ENCODE measurements at places on chromosomes 13 and 19. TPM values are rescaled to one million over a fixed set of nuclear protein-coding genes. Genes with fewer than 3 reads are reported as not detected.

GRCh38 chr19:1284293-1284978 lies 1.2 kb upstream of the EFNA2 start:
- DNase-seq = no peak

- no peak for DNase-seq
Observed at GRCh38 chr13:51523082-51523518, 61.2 kb upstream of the WDFY2 start.

DNA sequence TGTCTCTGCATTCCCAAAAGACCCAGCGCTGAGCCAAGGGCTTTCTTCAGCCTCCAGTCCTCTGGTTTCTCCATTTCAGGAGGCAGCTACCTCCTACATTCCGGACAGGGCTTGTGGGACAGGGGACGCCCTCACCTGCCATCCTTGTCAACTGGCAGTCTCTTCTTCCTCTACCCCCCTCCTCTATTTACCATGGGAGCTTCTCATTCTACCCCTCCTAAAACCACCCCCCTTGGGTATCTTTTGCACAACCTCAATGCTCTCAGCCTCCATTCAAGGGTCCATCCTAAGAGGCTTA lies 43.8 kb downstream of the ZNF93 start:
- DNase-seq = no peak

DNA sequence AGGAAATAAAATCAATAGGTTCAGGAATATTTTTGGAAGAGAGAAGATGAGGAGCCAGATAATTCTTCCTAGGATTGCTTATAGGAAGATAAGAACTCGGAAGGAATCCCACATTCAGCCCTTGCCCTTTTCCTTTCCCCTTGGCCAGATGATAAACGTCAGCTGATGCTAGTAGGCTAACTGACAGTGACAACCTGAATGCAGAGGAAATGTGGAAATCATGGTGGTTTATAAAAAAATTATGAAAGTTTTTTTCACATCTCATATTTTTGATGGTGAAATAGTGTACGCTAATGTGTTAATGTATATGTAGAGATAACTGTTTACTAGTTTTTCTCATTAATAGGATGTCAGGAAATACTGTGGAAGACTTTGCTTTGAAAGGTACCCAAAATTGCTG lies 56.9 kb downstream of the EDNRB start:
- DNase-seq = no peak

DNA sequence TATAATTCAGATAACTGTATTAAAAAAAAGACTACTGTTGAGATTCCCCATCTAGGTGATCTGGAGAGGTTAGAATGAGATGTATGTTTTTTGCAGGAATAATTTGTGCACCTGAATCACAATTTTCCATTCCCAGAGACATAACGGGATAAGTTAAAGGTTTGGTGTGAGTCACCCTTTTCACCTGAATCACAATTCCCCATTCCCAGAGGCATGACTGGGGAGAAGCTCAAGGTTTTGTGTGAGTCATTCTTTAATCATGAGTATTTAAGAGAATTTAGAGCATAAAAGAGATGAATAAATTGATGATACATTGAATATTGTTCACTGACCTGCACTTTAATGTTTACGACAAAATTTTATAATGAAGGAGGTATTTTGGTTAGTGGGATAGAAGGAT lies 9.0 kb downstream of the OR7A5 start:
- DNase-seq = no peak

GRCh38 chr19:22625266-22626035 lies 8.7 kb upstream of the ZNF492 start:
- DNase-seq = no peak

GRCh38 chr19:18992696-18993095 lies 40.6 kb downstream of the SUGP2 start:
- DNase-seq = no peak

DNA sequence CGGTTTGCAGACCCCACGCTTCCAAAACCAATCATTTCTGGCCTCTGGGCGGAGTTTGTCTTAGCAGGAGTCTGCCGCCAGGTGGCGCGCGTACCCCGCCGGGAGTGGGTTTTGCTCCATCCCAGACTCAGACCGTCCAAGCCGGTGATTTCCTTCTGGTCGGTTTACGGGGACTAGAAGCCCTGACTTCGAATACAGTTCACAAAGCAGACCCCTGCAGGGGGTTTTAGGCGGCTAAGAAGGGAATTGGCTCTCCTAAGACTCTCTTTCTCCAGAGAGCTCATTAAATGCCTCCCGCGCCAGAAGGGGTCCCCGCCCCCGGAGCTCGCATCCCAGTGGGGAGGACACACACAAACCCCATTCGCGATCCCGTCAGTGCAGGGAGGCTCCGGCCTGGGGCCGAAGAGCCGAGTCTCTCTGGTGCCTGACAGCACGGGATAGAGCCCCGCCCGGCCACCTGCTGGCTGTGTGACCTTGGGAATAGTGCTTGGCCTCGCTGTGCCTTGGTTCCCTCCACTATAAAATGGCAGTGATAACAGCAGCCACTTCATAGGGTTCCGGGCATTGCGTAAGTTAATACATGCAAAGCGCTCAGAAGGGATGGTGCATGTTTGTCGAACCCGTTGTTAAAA lies 8.6 kb upstream of the NUP62 start:
- no peak for DNase-seq

DNA sequence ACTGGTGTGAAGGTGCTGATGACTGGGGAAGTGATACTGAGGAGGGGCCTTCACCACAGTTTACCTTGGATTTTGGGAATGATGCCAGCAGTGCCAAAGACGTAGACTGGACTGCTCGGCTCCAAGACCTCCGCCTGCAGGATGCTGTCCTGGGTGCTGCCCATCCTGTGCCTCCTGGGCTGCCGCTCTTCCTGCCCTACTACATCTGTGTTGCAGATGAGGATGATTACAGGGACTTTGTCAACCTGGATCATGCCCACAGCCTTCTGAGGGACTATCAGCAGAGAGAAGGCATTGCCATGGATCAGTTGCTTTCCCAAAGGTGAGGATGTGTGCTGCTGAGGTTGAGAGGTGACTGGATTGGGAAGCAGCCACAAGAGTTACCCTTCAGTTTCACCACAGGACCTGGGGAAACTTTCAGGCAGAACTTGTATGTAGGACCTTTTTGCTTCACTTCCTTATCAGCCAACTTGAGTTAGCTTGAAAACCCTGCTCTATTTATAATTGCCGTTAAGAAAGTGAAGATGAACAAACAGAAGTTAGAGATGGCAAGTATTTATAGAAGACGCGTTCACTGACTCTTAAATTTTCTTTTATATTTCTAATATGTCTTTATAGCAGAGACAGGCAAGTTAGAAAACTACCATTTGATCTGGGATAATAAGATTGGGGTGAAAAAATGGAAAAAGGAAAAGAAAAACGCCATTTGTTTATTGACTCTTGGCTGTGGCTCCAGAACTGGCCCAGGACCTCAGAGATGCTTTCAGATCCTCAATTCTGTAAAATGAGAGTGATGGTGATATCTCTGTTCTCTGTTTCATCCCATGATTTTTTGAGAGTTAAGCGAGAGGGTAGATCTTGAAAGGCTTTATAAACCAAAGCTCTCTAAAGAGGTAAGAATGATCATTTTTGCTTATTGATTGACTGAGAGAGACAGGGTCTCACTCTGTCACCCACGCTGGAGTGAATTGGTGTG lies 5.3 kb downstream of the PDCD2L start:
- DNase-seq = no peak

- DNase-seq = no peak
Observed at GRCh38 chr19:28793391-28794168, 419.4 kb downstream of the UQCRFS1 start.

GRCh38 chr13:27038323-27038722 lies 133.3 kb downstream of the USP12 start:
- DNase-seq = no peak

DNA sequence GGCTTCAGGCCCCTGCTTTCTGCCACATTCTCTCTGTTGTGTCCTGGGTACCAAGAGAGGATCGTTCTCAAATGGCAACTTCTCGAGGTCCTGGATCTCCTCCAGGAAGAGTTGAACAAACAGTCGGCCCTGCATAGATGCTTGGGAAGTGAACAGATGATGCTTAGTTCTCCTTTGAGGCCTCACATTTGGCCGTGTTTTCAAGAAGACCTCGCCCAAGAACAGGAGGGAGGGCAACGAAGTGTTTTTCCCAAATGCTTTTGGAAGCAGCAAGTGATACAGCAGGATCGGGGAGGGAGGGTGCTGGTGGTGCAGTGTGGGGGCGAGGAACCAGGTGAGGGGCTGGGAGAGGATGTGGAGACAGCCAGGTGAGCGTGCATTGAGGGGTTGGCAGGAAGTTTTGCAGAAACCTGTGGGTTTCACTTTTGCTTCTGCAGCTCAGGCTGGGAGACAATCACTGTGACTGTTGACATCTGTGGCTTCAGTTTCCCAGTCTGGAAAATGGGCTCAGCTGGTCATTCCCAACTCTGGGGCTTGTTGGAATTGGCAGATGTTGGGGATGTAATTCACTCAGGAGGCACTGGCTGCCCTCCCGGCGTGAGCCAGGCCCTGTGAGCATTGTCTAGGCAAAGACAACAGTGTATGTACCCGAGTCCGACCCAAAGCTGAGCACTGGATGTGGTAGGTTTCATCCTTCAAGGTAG lies 21.6 kb downstream of the MAST3 start:
- no peak for DNase-seq

DNA sequence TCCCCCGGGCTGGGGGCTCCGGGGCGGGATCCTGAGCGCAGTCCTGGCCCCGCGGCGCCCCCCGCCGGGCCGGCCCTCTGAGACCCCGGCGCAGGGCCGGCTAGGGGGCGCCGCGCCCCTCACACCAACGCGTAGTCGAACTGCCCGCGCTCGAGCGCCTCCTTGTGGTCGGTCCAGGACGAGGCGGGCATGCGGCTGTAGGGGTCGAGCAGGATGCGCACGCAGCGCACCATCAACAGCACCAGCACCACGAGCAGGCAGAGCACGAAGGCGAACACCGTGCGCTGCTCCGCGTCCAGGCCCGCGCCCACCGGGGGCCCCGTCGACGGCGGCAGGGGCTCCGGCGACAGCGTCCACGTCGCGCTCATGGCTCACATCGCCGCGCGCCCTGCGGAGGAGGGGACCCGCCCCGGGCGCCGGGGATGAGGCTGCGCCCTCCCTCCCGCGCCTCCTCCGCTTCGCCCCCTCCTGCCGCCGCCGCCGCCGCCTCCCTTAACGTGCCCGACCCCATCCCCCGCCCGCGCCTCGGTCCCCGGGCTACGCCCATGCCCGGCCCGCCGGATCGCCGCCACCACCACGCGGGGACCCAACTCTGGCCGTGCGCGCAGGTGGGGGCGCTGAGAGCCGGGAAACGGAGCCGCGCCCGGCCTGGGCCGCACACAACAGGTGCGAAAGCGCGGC lies 624 bp downstream of the CTXN1 start:
- DNase-seq = no peak

DNA sequence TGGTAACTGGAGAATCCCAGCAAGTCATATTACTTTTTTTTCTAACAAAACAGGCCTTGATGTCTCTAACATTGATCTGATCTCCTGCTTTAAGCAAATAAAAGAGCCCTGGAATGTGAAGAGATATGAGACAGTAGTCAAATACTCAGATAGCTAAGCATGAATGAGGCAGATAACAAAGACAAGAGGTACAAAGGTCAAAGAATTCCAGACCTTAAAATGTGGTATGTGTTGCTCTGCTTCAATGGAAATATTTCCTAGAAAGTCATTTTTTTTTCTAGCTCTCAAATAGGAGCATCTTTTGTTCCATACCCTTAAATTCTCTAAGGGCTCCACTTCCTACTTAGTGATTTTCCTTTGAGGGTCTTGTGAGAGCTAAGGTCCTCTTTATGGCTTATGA lies 54.6 kb downstream of the ZNF254 start:
- no peak for DNase-seq

- DNase-seq = no peak
Observed at GRCh38 chr13:113981611-113982295, 7.9 kb upstream of the C13orf46 start.

- DNase-seq = no peak
Observed at GRCh38 chr13:51067210-51067701, 43.8 kb downstream of the C13orf42 start.

GRCh38 chr13:68927387-68928026 lies 1180.1 kb upstream of the ATXN8OS start:
- DNase-seq = no peak

DNA sequence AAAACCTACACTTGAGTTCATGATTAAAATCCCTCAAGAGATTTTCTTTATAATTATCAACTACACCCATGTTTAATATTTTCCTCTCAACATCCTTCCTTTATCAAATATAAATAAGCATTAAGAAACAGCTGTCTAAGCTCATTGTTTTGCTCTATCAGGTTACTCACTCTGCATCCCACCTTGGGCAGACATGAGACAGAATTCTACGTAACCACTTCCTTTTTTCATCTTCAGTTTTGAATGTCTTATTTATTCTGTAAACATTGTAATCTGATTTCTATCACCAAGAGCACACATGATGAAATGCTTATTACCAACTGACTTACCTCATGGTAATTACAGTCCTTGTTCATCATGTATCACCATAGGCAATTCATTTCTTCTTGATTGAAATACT lies 1256.6 kb upstream of the ATXN8OS start:
- DNase-seq = no peak

- no peak for DNase-seq
Observed at GRCh38 chr13:52165411-52165810, 6.0 kb upstream of the NEK3 start.

- DNase-seq = no peak
Observed at GRCh38 chr19:43997631-43998290, 5.0 kb upstream of the ZNF230 start.

DNA sequence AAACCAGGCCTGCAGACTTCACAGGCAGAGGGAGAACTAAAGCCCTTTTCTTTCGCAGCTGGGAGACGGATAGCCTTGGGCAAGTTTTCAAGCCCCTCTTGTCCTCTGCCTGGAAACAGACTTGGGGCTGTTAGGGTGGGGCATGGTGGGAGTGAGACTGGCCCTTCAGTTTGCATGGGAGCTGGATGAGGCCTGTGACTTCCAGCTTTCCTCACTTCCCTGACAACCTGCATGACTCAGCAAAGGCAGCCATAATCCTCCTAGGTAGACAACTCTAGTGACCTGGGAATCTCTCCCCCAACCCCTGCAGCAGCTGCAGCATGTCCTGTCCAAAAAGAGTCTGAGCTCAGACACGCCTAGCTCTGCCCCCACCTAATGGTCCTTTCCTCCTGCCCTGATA lies 93.0 kb downstream of the POSTN start:
- DNase-seq = no peak

- DNase-seq = no peak
Observed at GRCh38 chr19:7356899-7357627, 8.3 kb downstream of the ARHGEF18 start.

The FGF21 gene
- not detected for polyA plus RNA-seq

The LSR gene
- 35.7 TPM for polyA plus RNA-seq

The ASF1B gene
- polyA plus RNA-seq = 217 TPM

The RAB4B gene
- polyA plus RNA-seq = 50.0 TPM

The ZGLP1 gene
- 1.8 TPM for polyA plus RNA-seq

The GNG7 gene
- 10.6 TPM for polyA plus RNA-seq

The ZNF865 gene
- polyA plus RNA-seq = 0.23 TPM

The KIR2DL3 gene
- not detected for polyA plus RNA-seq

The RFXANK gene
- polyA plus RNA-seq = 108 TPM

The ANGPTL4 gene
- not detected for polyA plus RNA-seq

The SGCG gene
- not detected for polyA plus RNA-seq

The AMER2 gene
- 0.22 TPM for polyA plus RNA-seq

The IL12RB1 gene
- 14.9 TPM for polyA plus RNA-seq

The GIPC3 gene
- not detected for polyA plus RNA-seq
